ENCODE measurements at places on chromosomes 16 and 17. TPM values are rescaled to one million over a fixed set of nuclear protein-coding genes. Genes with fewer than 3 reads are reported as not detected.
A peak's percentile ranks its signal among the peaks of the same experiment; 100 is the strongest.

- no peak for DNase-seq
These were observed 18.7 kb downstream of the CES4A start for GRCh38 chr16:67006930-67007658.

GRCh38 chr16:3971706-3972105 is 91.2 kb upstream of the CREBBP start:
- no peak for DNase-seq

GRCh38 chr17:68460715-68461114 is 3.4 kb upstream of the WIPI1 start:
- DNase-seq: peak; percentile 51

DNA sequence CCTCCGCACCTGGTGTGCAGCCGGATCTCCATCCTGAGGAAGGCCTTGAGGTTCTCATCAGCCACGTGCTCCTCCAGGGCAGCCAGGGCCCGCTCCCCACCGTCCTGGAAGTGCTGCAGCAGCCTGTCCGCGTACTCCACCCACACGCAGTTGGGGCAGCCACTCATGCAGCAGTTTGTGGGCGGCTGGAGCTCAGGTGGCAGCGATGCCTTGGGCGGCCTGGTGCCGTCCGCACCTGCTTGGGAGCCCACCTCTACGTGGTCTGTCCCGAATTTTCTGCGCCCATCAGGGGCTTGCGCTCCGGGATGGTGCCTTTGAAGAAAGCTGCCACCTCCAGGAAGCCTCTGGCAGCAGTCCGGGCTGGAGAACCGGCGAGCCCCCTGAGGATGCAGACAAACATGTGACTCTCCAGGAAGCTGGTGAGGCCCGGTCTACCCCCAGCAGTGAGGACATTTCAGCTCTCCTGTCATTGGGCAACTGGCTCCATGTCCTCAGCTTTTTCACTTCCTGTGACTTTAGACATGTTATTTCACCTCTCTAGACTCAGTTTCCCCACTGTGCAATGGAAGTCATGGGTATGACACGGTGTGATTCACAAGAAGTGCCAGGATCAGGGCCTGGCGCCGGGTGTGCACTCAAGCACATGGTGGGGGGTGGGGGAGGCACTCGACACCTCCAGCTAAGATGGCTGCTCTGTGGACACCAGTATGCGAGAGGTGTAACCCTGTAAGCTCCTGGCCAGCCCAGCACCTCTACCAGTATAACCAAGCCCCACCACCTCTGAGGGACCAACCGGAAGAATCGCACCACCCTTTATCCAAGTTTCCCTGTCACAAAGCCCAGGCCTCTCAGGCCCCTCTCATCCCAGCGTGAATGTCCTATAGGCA is 957 bp downstream of the OXLD1 start:
- DNase-seq: no peak

DNA sequence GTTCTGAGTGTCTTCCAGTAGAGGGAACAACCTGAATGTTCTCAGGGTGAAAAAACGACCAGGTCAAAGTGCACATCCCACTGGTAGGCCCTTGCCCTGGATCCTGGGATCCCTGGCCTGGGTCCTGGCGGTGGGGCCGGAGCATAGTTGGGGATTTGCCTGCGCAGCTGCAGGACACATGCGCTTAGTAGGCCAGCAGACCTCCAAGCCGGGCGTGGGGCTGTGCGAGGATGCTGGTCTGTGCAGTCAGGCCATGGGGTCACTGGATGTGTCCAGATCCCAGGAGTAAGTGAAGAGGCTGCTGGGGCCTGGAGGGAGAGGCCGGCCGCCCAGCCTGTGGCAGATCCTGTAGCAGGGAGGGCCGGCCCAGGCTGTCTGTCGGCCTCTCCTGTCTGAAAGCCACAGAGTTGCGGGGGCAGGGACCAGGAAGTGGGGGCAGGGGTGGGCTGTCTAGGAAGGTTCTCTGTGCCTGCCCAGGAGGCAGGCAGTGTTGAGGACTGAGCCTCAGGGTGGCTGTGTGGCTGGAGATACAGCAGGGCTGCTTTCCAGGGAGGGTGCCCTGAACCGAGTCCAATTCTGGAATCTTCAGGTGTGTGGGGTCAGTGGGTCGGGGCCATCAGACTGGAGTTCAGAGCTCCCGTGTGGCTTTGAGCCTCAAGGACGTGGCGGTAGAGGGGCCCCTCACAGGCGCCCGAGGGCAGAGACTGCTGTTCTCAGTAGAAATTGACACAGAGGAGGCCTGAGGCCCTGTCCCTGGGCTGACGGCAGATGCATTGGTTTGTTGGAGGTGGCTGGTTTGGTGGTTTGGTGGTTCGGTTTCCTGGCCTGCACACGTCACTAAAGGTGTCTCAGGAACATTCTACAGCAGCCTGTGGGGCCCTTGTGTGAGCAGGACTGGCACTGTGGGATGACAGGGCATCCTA is 17.2 kb upstream of the NUDT16L1 start:
- DNase-seq: peak; percentile 42

Gene EVPL
- 1.0 TPM for total RNA-seq

Gene ITPRIPL2
- 1.7 TPM for total RNA-seq

Gene BAHCC1
- total RNA-seq: 0.28 TPM

GRCh38 chr17:78669256-78669974 is 92.2 kb upstream of the DNAH17 start:
- no peak for DNase-seq

Gene CD300LG
- not detected for total RNA-seq

Data from T-cell (primary cell).